ENCODE measurements at places on chromosomes 13 and 19. TPM values are rescaled to one million over a fixed set of nuclear protein-coding genes. Genes with fewer than 3 reads are reported as not detected.

Gene ZNF547
- 8.2 TPM for total RNA-seq

Gene SPRED3
- 0.82 TPM for total RNA-seq

Gene SLC46A3
- 8.2 TPM for total RNA-seq

Gene PIH1D1
- 93.0 TPM for total RNA-seq

Gene SIGLEC10
- total RNA-seq: 7.1 TPM

Gene TMEM272
- total RNA-seq: not detected

Gene JUND
- total RNA-seq: 844 TPM

Gene MYH14
- total RNA-seq: 27.0 TPM

Gene MEIS3
- 41.6 TPM for total RNA-seq

Gene GNG7
- total RNA-seq: 22.9 TPM

Gene TNFSF9
- total RNA-seq: 4.5 TPM

Gene RAB3A
- 2.5 TPM for total RNA-seq

Gene CCL25
- total RNA-seq: not detected

Data from prostate gland (tissue), 2 donors.